ENCODE measurements at places on chromosomes 3 and 15.

- DNase-seq: no peak
Measured at GRCh38 chr3:41127414-41127813, 71.9 kb upstream of the CTNNB1 start.

DNA sequence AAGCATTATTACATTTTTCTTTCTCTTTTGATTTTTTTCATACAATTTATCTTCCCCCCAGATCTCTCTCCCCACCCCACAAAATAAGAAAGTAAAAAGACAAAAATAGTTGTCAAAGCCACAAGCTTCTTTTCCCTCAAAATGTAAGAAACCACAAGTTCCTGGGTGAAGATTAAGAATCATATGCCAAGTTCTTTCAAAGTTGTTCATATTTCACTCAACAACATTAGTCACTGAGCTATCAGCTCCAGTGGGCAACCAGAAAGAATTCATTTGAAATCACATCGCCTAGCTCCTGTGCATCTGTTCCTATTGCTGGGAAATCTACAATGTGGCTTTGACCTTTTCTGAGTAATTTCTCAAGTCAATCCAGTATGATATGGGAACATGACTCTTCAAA, 681.6 kb upstream of the ARPP21 start:
- DNase-seq: no peak

DNA sequence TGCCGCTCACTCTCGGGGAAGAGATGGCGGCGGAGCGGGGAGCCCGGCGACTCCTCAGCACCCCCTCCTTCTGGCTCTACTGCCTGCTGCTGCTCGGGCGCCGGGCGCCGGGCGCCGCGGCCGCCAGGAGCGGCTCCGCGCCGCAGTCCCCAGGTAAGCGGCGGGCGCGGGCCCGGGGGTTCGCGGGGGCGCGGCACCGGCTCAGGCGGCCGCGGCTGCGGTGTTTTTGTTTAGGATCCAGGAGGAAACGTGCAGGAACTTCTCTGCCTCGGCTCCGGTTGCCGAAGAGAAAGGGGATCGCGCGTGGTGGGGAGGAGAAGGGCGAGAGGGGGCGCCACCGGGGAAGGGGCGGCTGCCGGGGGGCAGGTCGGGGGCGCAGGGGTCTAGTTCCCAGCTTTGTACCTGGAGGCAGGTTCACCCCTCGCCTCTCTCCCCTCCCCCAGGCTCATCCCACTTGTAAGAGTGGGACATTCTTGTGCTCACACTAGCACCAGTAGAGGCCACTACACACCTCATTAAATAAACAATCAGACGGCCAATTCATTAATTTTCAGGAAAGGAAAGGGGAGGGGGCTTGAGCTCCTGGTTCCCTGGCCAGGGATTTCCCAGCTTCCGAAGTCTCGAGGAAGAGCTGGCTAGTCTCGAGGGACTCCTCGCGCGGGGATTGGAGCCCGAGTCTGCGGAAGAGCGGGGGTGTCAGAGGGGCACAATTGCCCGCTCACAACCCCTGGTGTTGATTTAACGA, 562 bp downstream of the NEO1 start:
- peak; percentile 55 for DNase-seq

- DNase-seq: no peak
Measured at GRCh38 chr15:26212109-26212508, 349.0 kb upstream of the ATP10A start.

Data from GM03348 (cell line).